ENCODE measurements at places on chromosomes 1 and 21.

DNA sequence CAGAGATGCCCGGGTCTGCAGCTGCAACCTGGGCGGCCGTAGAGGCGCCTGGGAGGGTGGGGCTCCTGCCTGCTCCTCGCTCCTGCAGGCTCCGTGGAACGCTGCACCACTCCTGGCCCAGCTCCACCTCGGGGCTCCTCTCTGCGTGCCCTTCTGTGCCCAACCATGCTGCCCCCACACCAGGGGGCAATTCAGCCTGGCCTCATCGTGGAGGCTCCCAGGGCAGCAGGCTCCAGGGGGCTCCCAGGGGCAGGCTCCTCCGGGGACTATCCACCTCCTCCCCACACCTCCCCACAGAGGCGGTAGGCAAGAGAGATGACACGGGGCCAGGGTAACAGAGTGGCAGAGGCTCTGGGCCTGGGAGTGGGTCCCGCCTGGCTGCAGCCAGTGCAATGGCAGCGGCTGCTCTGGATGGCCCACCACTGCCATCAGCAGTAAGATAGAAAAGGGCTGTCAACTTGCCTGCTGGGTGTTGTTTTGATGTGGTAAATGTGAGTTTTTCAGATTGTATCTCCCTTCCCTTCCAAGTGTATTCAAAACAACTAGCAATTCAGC, 22.4 kb upstream of the LRRC8C start:
- DNase-seq: no peak

DNA sequence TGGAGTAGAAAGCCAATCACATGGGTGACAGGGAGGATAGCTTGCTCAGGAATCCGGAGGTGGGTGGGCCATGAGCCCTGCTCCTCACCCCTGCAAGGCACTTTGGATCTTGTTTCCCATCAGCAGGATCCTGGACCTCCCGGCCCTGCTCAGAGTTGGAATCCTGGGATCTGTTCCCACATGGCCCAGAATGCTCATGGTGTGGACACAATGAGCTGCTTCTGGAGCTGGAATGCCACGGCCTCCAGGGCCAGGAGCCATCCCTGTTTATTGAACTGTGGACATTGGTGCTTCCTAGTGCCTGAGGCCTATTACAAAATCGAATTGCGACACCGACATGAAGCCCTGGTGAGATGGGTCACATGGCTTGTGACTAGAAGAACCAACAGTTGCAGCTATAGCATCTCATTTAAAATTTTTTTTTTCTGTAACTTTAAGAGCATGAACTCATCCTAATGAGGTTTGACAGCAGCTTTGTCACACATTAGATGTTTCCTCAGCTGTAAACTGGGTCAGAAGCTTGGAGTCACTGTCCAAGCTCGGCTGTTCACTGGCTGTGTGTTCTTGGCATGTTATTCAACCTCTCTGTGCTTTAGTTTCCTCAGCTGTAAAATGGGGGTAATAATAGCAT, 40.4 kb upstream of the GOLT1A start:
- DNase-seq: no peak

- no peak for DNase-seq
Measured at GRCh38 chr1:201331166-201331565, 46.3 kb downstream of the TNNT2 start.

DNA sequence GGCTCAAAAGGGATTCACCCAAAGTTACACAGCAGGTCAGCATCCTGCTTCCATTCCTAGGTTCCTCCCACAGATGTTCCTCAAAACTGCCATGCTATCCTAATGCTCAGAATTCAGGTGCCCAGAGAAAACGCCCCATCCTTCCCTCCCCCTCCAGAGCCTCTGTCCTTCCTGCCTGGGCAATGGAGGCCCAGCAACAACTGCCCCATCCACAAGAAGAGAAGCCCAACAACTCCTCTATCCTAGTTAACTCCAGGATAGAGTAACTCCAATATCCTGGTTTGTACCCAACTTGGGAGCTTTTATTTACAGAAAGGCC, 16.9 kb downstream of the COL9A2 start:
- no peak for DNase-seq

GRCh38 chr1:106978477-106979322, 77.8 kb upstream of the PRMT6 start:
- no peak for DNase-seq

- DNase-seq: no peak
Measured at GRCh38 chr1:11518016-11518701, 39.2 kb downstream of the DISP3 start.

GRCh38 chr1:186144505-186144904, 230.5 kb downstream of the TPR start:
- DNase-seq: no peak

DNA sequence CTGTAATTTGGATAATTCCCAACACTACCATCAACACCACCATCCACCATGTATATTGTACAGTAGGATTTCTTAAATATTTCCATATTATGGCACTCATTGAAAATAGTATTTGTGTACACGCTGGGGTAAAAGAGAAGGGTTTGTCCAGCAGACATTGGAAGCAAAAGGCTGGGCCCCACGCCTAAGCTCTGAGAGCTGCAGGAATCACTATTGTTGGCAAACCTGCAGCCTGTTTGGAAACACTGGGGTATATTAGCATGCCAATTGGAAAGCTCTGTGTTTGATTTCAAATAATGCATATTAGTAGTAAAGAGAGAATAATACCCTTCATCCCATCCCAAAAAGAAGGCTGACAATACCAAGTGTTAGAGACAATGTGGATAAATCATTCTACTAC, 81.5 kb upstream of the DPYD start:
- DNase-seq: no peak

DNA sequence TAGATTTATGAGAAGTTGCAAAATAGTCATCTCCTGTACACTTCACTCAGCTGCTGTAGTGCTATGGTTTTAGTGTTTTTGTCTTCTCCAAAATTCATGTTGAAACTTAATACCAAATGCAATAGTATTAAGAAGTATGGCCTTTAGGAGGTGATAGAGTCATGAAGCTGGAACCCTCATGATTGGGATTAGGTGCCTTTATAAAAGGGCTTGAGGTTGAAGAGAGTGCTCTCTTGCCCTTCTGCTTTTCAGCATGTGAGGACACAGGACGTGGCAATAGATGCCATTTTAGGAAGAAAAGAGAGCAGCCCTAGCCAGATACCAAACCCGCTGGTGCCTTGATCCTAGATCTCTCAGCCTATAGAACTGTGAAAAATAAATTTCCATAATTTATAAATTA, 87.6 kb downstream of the CTH start:
- DNase-seq: no peak

GRCh38 chr1:42144711-42145388, 8.4 kb upstream of the GUCA2B start:
- DNase-seq: no peak

DNA sequence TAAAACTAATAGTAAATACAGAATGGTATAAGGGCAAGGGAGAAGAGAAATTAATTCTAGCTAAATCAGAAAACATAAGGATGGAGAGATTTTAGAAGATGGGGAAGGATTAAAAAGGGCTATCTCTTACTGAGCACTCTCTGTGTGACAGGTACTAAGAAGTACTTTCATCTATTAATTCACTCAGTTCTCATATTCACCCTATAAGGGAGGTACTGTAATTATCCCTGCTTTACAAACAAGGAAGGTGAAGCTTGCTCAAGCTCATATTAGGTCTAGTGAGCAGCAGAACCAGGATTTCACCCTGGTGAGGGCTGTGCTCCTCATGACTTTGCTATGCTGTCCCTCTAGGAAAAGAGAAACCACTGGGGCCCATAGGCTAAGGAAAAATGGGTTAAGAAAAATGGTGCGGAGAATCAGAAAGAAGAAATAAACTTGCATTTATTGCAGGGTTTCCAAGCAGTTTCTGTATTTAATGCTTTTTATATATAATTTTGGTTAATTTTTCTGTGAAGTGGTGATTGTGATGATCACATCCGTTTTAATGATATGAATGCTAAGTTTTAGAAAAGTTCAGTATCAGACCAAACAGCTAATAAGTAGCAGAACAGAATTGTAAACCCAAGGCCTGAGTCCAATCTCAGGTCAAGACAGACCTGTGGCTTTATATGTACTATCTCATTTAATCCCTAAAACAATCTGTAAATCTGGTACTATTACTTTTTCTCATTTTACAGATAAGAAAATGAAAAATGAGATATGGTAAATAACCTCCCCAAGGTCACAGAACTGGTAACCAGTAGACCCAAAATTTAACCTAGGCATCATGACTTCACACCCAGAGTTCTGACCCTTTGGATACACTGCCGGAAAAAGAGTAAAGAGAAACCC, 1.7 kb downstream of the PCNX2 start:
- no peak for DNase-seq

- DNase-seq: no peak
Measured at GRCh38 chr21:29508301-29508700, 209.6 kb downstream of the BACH1 start.

DNA sequence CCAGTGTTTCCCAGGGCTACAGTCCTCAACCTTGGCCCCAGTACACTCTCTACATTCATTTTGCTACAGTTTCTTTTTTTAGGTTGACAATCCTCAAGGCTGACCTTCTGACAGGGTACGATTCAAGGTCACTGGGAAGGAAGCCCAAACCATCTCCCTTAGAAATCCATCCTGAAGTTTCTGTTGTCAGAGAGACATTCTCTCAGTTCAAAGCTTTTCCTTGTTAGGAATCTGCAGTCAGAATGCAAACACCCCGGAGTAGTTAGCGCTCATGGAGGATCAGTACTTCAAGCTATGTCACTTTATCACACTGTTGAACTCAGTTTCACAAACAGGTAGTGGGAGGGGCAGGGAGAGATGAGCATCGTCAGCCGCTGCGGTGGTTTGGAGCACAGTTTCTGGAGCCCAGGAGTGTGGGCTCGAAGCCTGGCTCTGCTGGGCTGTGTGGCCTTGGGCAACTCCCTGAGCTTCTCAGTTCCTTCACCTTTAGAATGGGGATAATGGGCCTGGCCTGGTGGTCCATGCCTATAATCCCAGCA, 4.2 kb downstream of the SLC2A5 start:
- no peak for DNase-seq

DNA sequence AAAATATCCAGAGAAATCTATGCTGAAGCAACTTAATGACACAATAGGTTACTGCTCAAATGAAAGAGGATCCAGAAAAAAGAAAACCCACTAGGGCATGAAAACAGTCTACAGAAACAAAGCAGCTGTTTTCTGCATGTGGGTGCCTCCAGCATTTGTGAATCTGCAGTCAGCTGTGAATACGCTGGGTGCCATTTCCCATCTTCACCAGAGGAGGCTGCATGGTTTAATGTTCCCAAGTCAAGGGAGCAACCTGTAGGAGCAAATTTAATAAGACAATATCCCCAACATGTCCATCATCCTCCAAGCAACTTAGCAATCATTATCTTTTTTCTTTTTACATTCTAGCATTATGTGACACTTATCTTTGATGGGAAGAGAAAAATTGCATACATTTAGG, 396.6 kb downstream of the BRINP2 start:
- DNase-seq: no peak

DNA sequence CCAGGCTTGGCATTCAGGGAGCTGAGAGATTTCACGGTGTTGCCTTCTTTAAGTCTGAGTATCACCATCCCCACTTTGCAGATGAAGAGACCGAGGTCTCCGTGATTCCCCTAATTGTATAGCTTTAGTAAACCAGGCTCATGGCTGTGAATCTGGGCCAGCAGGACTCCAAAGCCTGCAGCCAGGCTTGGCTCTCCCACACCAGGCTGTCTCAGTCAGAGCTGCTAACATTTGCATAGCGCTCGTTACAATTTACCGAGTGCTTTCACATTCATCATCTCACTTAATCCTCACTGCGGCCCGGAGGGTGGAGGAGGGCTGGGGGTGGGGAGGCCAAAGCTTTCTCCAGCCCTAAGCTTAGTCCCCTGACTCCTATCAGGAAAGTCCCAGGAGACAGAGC, 11.7 kb downstream of the C1orf94 start:
- DNase-seq: no peak

DNA sequence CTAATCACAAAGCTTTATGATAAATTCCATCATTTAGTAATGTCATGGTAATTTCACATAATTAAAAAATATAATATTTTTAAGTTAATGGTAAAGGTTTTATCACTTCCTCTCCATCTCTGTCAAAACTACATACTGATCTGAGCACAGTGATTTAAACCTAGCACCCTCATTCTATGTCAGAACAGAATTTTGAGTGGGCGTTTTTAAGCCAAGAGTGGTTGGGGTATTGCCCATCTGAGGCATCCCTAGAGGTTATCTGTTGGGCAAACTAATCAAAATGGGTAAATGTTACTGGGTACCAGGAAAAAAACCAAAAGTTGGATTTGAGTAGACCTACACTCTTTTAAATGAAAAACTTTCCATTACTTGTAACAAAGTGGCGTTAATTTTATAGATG, 100.7 kb upstream of the GFI1 start:
- DNase-seq: no peak

GRCh38 chr1:247332623-247333361, 1.1 kb upstream of the ZNF496 start:
- peak; percentile 19 for DNase-seq

- peak; percentile 93 for DNase-seq
Measured at GRCh38 chr1:211632808-211633523, 42.5 kb downstream of the NEK2 start.

- no peak for DNase-seq
Measured at GRCh38 chr21:39095681-39096080, 87.6 kb downstream of the PSMG1 start.

- no peak for DNase-seq
Measured at GRCh38 chr1:33418811-33419210, 12.1 kb downstream of the PHC2 start.

DNA sequence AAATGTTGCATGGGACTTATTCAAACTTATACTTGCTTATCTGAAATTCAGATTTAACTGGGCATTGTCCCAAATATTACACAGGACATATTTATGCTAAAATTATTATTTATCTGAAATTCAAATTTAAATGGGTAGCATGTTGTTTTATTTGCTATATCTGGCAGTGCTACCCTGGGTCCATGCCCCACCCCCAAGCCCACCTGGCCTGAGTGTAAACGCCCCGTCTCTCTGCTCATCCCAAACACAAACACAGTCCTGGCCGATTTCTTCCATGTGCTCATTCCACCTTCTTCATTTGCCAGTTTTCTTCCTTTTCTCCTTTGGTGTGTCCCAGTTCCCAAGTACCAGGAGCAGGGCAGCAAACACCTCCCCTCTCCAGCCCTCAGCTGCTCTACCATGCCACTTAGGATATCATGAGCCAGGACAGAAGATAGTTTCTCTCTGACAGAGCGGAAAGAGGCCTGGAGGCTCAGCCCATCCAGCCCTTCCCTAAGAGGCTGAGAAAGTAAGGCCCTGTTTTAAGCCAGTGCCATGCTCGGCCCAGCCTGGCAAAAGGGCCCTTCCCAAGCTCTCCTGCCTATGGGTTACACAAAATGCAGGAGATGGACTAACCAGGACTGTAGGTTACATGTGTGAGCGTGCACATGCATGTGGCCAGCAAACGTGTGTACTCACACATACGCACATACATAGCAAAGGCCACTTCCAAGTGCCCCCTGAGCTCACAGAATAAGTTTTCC, 69.5 kb downstream of the UBE2T start:
- no peak for DNase-seq

Measured in fibroblast of skin of back (primary cell).